Thoracic aorta (tissue), 2 donors: ENCODE measurements at places on chromosomes 12 and 14.

- DNase-seq: no peak
These were observed 45.6 kb upstream of the MIS18BP1 start for GRCh38 chr14:45298423-45299117.

DNA sequence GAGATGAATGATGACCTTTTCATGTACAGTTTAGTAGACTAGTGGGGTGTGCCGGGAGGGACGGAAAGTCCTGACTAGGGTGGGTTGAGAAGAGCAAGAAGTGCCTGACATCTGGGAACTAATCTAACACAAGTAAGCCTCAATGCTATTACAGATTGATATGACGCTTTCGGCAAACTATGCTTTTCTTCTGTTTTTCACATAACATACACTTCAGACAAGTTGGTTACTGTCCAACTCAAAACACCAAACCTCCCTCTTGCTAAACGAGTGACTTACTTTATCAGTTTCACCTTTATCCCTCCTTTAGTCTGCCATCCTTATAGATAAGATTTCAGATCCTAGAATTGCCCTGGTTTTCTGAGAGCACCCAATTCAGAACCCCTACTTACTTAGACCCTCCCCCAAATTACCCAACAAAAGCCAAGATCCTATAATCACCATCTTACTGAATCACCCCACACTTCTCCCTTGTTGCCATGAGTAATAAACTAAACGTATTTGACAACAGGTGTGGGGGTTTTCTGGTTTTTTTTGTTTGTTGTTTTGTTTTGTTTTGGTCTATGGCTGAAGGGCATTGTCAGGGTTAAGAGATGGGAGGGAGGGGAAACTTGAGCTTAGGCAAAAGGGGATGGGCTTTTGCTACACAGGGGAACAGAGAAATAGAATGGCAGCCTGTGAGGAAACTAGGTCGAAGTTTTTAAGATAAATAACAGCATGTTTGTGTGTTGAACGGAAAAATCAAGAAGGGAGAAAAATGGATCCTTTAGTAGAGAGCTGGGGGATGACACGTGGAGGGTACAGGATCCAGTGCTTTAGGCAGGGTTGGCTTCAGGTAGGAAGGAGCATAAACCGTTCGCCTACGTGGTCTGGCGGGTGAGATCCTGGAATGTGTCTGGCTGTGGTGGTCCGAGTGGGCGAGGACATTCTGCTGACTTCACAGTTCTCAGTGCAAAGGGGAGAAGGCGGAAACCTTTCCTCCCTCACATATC is 6.1 kb upstream of the PSMA3 start:
- DNase-seq: no peak

GRCh38 chr12:62075870-62076269 is 184.3 kb upstream of the USP15 start:
- DNase-seq: no peak

GRCh38 chr14:28102001-28102400 is 664.6 kb upstream of the FOXG1 start:
- no peak for DNase-seq

DNA sequence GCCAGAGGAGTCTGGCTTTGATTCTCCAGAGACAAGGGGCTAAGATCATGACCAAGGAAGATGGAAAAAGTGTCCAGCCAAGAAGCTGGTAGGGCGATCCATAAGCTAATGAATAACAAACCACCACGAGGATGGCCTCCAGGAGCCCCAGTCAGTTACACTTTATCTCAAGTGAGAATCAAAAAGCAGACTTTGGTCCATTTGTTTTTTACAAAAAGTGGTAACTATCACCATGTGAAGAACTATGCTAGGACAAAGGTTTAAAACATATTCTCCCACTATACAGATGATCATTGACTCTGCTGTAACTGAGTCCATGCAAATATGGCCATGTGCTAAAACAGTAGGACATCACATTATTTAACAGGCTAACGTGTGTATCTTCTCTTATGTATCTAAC is 13.9 kb downstream of the SETD3 start:
- DNase-seq: no peak
